Hepatic stellate cell (primary cell): ENCODE measurements at places on chromosomes 6 and 20.

DNA sequence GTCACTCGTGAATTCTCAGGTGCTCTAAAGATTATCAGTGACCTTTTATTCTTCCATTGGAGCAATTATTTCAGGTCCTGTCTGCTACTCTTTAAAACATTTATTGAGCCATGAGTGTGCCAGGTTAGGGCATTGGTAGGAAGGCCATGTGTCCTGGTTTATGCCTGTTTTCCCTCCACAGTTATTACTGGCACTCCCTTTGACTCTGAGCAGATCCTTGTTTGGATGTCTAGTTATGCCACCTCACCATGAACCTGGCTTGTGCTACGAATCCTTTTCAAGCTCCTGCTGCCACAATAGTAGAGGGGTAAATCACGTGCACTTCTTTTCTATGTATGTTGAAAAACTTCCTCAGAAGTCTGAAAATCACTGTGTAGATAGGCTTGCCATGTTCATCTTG is 27.4 kb downstream of the CRYBG1 start:
- DNase-seq, result no peak

- DNase-seq, result no peak
Observed at GRCh38 chr20:39676857-39677391, 714.8 kb downstream of the DHX35 start.

GRCh38 chr6:75550544-75551167 is 51.0 kb upstream of the SENP6 start:
- DNase-seq, result no peak

DNA sequence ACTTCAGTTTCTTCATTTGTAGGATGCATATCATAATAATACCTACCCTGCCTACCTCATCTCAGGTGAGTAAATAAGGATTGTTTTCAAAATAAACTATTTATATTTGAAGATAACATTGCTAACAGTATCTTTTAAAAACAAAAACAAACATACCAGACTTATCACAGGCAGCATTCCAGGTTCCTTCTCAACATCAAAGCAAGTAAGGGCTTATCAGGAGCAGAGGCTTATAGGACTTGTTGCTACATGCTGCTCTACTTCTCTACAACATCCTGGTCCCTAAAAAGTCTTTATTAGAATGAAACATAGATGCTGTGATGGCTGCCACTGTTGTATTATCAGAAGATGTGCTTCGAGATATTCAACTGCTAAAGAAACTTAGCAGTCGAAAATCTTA is 149.2 kb upstream of the PRDM1 start:
- DNase-seq, result no peak

GRCh38 chr6:160110586-160111123 is 11.0 kb upstream of the SLC22A1 start:
- peak; percentile 47 for DNase-seq

DNA sequence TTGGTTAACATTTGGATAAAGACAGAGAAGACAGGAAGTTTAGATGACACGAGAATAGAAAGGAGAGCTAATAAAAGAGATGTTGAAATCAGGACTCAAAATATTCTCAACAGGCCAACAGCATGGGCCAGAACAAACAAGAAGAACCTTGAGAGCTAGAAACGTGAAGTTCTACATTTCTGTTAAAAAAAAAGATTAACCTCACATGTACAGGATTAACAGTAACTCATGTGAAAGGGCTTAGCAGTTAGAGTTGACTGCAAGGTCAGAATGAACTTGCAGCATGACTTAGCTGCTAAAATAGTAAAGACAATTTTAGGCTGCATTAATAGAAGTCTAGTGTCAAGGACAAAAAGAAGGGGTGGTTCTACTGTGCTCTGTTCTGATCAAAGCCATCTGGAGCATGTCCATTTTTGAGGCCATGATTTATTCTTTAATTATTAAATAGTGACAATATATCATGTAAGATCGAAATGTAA is 331.1 kb upstream of the HSF2 start:
- no peak for DNase-seq

DNA sequence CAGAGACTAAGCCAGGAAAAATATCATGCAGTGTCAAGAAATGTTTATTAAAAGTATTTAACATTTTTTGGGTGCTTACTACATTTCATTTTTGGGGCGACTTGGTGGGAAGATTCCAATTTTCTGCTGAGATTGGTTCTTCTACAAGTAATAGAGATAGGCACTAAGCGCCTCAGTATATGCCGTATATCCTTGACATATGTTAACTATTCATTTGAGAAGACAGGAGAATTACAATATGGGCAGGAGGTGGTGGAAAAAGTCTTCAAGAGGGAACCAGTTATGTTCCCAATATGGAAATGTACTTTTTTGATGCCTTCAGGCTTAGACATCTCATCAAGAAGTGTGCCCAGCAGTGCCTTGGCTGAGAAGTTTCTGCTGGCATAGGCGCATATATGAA is 6.5 kb downstream of the CTNNBL1 start:
- no peak for DNase-seq
